Renal pelvis (tissue), 12 donors: ENCODE measurements at places on chromosomes 3 and 15. TPM values are rescaled to one million over a fixed set of nuclear protein-coding genes. Genes with fewer than 3 reads are reported as not detected.

SLC24A5 gene
- polyA plus RNA-seq: 0.65 TPM

OSBPL10 gene
- polyA plus RNA-seq: 20.7 TPM

GP9 gene
- 2.2 TPM for polyA plus RNA-seq

ABI3BP gene
- 15.1 TPM for polyA plus RNA-seq

TNFSF10 gene
- 61.8 TPM for polyA plus RNA-seq

TRH gene
- polyA plus RNA-seq: 0.36 TPM

CCDC13 gene
- polyA plus RNA-seq: 3.6 TPM

ZNF385D gene
- polyA plus RNA-seq: 15.9 TPM

PLSCR2 gene
- 1.2 TPM for polyA plus RNA-seq

ALAS1 gene
- polyA plus RNA-seq: 54.5 TPM

IQCF5 gene
- polyA plus RNA-seq: not detected

TLE3 gene
- 44.6 TPM for polyA plus RNA-seq

EIF3J gene
- 109 TPM for polyA plus RNA-seq

TM4SF4 gene
- polyA plus RNA-seq: 3.6 TPM

SLCO2A1 gene
- 27.5 TPM for polyA plus RNA-seq

KIF15 gene
- polyA plus RNA-seq: 25.0 TPM

ADIPOQ gene
- polyA plus RNA-seq: 0.04 TPM

ATP10A gene
- 3.4 TPM for polyA plus RNA-seq

SAMMSON gene
- not detected for polyA plus RNA-seq

GOLGA8H gene
- 0.70 TPM for polyA plus RNA-seq

TRAT1 gene
- 0.06 TPM for polyA plus RNA-seq

DPPA2 gene
- 0.95 TPM for polyA plus RNA-seq

SYNPR gene
- 0.09 TPM for polyA plus RNA-seq

B2M gene
- 828 TPM for polyA plus RNA-seq

USP13 gene
- 14.9 TPM for polyA plus RNA-seq

FLNB gene
- polyA plus RNA-seq: 181 TPM

COL6A6 gene
- 0.86 TPM for polyA plus RNA-seq

ATP2B2 gene
- polyA plus RNA-seq: 0.74 TPM

SH2D7 gene
- polyA plus RNA-seq: 0.83 TPM

ARMC8 gene
- 51.2 TPM for polyA plus RNA-seq

AADACL2 gene
- polyA plus RNA-seq: not detected

CFAP161 gene
- not detected for polyA plus RNA-seq

GOLGA8N gene
- 42.7 TPM for polyA plus RNA-seq

PLSCR5 gene
- not detected for polyA plus RNA-seq
